Central memory CD4-positive, alpha-beta T cell (primary cell): ENCODE measurements at places on chromosomes 1 and 21.

GRCh38 chr21:41761934-41762635 lies 4.8 kb downstream of the RIPK4 start:
- DNase-seq = no peak

- DNase-seq = no peak
These were observed 65.9 kb downstream of the SLC37A1 start for GRCh38 chr21:42579456-42580075.

GRCh38 chr21:15054606-15055239 lies 10.1 kb downstream of the NRIP1 start:
- no peak for DNase-seq

DNA sequence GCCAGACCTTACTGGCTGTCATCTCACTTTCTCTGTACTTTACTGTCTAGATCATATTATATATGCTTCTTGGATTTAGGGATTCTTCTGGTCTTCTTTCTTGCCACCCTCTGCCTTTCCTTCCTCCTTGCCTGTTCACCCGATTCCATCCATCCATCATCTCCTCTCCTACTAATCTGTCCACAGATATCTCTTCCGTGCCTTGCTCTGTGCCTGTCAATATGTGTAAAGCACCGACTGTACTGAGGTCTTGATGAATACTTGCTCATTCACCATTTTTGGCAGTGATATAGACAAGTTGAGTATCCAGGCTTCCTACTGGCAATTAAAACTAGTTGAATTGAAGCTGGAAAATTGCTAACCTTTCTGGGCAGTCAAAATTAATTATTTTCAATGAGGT lies 8.1 kb downstream of the FMN2 start:
- DNase-seq = no peak

DNA sequence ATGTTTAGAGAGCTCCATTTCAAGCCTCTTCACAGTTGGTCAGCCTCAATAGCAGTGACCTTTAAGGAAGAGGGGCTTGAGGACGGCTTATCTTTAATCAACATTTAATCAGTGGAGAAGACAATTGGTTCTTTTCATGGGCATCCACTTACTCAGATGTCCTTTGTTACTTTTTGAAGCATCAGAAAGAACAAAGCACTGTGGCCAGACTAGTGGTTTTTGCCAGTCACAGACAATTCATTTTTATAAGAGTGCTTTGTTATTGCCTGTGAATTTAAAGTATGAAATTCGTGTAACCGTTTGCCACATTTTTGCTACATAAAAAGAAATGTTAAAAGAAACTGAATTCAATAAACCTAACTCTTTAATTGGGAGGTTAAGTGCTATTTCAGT lies 222.8 kb downstream of the TPR start:
- no peak for DNase-seq

DNA sequence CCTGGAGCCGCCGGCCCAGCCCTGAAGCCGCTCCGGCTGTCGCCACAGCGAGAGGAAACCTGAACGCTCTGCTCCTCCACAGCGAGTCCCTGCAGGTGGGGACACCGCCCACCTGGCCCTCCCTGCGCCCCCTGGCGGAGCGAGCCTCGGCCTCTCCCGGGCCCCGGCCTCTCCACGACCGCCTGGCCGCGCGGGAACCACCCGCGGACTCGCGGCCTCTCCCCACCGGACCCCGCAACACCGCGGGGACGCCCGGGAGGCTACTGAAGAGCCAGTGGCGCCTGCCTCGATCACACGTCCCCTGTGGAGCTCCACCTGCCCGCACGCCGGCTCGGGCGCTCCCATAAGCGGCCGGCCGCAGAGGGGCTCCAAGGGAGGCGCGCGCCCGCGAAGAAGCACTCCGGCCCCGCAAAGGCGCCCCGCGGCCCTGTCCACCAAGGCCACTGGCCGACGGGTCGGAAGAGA lies 109.6 kb downstream of the KCNN3 start:
- DNase-seq = peak; percentile 75

DNA sequence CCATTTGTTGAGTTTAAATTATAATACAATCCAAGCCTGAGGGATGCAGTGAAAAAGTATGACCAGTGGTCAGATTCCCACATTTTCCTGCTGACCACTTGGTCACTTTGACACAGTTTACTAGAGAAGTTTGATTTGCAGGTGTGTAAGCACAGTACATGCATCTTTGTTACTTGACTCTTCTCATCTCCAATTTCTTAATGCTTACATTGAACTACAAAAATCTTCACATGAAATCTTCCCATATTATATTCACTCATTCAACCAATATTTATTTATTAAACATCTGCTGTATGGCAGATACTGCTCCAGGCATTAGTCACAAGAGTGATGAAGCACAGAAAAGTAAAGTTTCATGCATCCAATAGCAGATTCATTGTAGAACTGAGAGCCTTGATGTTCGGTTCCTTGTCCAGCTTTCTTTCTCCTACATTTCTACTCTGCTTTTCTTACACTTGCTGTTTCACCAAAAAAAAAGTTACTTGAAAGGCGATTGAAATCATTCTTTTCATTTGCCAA lies 211.7 kb downstream of the NFIA start:
- DNase-seq = no peak

DNA sequence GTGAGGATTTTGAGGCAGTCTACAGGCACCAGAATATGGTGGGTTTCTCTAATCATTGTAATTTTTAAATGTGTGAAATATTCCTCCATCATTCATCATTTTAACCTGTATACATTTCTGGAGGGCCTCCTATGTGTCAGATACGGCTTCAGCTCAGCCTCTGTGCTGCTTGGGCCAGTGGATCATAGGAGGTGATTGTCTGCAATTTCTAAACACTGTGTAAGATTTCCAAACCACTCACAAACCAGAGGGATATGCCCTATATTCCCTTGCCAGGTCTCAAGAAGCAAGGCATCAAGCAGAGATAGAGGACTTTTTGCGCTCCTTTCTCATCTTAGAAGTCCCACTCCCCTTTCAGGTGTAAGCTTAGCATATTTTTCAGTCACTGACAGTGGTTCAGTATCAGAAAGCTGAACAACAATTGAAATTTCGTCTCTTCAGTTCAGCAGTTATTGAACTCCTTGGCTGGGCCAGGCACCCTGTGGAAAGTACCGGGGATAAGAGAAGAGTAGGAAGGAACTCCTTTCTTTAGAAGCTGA lies 190.9 kb downstream of the NFIA start:
- DNase-seq = no peak

DNA sequence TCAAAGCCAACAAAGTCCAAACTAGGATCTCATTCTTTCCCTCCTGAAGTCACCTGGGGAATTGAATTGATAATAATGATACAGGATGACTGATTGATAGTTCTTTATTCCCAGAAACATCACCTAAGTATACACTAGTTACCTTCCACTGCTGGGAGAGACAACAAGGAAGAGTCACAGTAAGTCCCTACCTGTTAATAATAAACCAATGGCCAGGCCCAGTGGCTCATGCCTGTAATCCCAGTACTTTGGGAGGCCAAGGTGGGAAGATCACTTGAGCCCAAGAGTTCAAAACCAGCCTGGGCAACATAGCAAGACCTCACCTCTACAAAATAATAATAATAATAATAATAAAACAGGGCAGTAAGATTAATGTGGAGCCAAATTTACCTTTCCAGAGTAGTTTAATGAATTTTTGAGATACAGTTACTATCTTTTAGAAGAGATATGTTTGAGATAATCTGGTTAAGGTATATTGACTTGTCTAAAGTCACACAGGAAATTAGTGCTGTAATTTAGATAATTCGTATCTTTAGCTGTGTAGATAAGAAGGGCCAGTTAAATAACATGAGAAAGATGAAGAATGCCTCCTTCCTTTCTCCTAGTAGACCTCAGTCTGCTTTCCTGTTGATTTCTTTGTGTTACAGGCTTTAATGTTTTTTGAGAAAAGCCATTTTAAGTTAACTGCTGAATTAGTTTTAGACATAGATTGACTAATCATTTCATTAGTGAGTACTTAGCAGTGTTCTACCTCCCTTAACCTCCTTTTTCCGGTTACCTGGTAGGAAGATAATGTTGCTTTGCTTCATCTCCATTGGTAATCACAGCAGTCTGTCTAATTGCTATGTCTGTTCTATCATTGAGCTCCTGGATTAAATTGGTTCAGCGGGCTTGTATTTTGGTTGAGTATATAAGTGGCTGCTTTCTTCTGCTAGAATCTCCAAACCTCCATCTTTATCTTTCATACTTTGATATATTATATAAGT lies 22.0 kb downstream of the SMAP2 start:
- no peak for DNase-seq

GRCh38 chr1:162175379-162176081 lies 106.0 kb downstream of the NOS1AP start:
- no peak for DNase-seq

- no peak for DNase-seq
These were observed 5.0 kb downstream of the KDM5B start for GRCh38 chr1:202802998-202803932.

DNA sequence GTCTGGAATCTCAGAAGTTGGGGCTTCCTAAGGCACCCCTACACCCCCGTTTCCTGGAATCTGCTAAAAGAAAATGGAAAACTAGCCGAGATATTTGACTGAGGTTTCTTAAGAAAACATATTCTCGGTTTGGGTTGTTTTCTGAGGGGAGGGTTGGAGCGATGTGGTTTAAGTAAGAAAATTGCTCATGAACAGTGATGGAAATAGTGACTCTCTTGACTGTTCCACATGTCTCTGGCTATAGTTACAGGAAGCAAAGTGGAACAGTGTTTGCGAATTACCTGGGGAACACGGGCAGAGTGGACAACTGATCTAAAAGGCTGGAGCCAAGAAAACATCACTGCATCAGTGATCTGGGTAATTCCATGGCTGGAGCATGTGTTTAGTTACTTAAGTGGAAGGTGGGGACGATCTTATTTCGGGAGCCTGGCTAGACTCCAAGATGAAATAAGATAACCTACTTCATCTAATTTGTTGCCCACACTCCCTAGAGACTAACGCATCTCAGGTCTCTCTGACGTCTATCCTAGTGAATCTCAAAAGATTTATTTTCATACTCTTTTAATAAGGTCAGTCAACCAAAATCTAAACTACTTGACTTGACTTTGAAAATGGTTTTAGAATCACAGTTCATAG lies 92.4 kb downstream of the KCNJ15 start:
- no peak for DNase-seq

GRCh38 chr1:80640978-80641377 lies 1159.8 kb upstream of the ADGRL2 start:
- DNase-seq = no peak

DNA sequence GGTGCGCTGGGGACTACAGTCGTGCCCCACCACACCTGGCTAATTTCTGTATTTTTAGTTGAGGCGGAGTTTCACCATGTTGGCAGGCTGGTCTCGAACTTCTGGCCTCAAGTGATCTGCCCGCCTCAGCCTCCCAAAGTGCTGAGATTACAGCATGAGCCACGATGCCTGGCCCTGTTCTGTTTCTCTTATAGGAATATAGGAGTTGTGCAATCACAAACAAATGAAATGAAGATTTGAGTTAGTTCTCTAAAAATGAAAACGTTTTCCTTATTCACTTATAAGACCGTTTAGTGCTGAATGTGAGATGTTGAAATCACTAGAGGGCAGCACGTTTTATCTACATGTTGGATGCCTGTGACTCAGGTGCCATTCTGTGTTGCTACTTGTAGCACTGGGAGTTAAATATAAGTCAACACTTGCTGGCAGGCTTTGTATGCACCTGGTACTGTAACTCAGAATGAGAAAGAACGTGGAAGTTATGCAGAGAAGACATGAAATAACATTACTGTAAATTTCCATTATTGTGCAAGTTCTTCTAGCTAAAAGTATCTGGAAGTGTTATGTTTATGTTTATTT lies 45.8 kb downstream of the MIGA1 start:
- DNase-seq = no peak

- no peak for DNase-seq
These were observed 23.2 kb downstream of the KCNAB2 start for GRCh38 chr1:6068932-6069331.

- no peak for DNase-seq
These were observed 71.1 kb downstream of the LRRC8C start for GRCh38 chr1:89704014-89704413.

DNA sequence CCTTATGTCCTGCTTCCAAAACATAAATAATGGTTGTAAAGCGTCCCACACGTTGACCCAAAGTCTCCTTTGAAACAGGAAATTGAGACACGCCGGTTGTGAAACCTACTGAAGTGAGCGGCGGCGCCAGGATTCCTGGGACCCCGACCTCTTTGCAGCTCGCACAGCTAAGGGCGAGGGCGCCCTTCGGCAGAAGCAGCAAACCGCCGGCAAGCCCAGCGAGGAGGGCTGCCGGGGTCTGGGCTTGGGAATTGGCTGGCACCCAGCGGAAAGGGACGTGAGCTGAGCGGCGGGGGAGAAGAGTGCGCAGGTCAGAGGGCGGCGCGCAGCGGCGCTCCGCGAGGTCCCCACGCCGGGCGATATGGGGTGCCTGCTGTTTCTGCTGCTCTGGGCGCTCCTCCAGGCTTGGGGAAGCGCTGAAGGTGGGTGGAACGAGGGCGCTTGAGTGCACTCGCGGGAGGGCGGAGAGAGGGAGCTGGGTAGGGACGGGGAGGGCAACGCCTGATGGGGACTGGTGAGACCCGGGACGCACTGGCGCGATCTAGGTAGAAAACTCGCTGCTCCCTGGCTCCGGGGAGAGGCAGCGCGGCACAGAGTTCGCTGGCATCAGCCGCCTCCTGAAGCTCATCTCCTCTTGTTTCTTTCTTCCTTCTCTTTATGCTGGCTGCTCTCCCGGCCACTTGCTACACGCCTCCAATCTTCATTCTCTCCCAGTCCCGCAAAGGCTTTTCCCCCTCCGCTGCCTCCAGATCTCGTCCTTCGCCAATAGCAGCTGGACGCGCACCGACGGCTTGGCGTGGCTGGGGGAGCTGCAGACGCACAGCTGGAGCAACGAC lies at the start of gene CD1D:
Gene CD1D, plus strand, starts transcription at position 155 of the 836 bp plus-strand sequence. Its CDS starts 207 bp downstream, at position 362.
- DNase-seq = no peak

DNA sequence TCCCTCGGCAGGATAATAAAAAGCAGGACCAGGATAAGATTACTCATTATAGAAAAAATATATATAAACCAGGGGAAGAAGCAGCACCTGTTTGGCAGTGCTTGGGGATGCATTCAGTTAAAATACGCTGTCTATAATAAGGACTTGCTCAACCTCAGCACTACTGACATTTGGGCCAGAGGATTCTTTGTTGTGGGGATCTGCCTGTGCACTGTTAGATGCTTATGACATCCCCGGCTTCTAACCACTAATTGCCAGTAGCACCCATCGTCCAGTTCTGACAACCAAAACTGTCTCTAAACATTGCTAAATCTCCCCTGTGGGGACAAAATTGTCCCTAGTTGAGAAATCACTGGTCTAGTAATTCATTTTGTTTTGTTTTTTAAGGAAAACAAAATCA lies 242.1 kb downstream of the SLC45A1 start:
- no peak for DNase-seq

- no peak for DNase-seq
These were observed 485.4 kb upstream of the PRMT6 start for GRCh38 chr1:106571109-106571508.

- no peak for DNase-seq
These were observed 102.5 kb upstream of the USP24 start for GRCh38 chr1:55317673-55318072.

- peak; percentile 16 for DNase-seq
These were observed 23.1 kb upstream of the ERI3 start for GRCh38 chr1:44377925-44378784.
